ENCODE measurements at places on chromosomes 1 and 21. TPM values are rescaled to one million over a fixed set of nuclear protein-coding genes. Genes with fewer than 3 reads are reported as not detected.

PIGR gene
- total RNA-seq: 14.8 TPM

CYYR1 gene
- 5.2 TPM for total RNA-seq

DVL1 gene
- 58.1 TPM for total RNA-seq

KPRP gene
- total RNA-seq: not detected

VASH2 gene
- not detected for total RNA-seq

LCE1F gene
- not detected for total RNA-seq

GRCh38 chr1:67052741-67053534, 1.0 kb downstream of the SLC35D1 start:
- peak; percentile 48 for DNase-seq
- H3K27me3 ChIP-seq: no peaks in the 10 kb centered on the region
- H3K4me3 ChIP-seq: peak overlapping the region; percentile 61
- H3K36me3 ChIP-seq: peaks cover 1% of the 10 kb centered on the region

- no peak for DNase-seq
- no peaks in the 10 kb centered on the region for H3K27me3 ChIP-seq
- no peak overlapping the region for H3K4me3 ChIP-seq
Measured at GRCh38 chr1:198199105-198199504, 42.3 kb downstream of the NEK7 start.

DNA sequence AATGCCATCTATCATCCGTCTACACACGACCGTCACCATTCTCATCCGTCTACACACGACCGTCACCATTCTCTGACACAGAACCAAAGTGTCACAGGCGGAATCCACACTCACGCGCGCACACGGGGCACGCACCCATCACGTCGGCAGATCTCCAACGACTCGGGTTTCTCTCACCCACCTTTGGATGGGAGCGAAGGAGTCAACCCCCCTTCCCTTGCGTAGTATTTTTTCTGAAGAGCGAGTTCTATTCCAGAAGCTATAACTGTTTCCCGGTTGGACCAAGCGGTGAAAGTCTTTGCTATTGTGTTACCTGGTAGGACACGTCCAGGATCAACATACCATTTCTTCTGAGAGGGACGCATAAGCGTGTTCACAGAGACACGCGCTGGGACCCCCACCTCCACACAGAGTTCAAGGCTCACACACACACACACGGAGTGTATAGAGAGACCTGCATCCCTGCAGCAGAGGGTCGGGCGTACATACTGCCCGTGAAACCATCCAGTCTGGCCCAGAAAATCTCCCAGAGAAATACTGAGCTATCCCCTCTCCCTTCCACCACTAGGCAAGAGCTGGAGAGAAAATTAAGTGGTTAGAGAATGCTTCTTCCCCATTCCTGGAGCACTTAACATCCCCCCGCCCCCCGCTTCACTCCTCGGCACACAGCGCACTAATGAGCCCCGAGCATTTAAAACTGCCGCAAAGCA, 741 bp downstream of the DUSP10 start:
- no peaks in the 10 kb centered on the region for H3K27me3 ChIP-seq
- peak overlapping the region; percentile 91 for H3K27ac ChIP-seq
- DNase-seq: peak; percentile 26
- H3K4me1 ChIP-seq: peaks cover 52% of the 10 kb centered on the region
- peak overlapping the region; percentile 30 for H3K4me3 ChIP-seq

- H3K27me3 ChIP-seq: no peaks in the 10 kb centered on the region
- H3K4me1 ChIP-seq: no peaks in the 10 kb centered on the region
- H3K27ac ChIP-seq: no peak overlapping the region
Measured at GRCh38 chr1:217568200-217568599, 62.7 kb downstream of the GPATCH2 start.

DNA sequence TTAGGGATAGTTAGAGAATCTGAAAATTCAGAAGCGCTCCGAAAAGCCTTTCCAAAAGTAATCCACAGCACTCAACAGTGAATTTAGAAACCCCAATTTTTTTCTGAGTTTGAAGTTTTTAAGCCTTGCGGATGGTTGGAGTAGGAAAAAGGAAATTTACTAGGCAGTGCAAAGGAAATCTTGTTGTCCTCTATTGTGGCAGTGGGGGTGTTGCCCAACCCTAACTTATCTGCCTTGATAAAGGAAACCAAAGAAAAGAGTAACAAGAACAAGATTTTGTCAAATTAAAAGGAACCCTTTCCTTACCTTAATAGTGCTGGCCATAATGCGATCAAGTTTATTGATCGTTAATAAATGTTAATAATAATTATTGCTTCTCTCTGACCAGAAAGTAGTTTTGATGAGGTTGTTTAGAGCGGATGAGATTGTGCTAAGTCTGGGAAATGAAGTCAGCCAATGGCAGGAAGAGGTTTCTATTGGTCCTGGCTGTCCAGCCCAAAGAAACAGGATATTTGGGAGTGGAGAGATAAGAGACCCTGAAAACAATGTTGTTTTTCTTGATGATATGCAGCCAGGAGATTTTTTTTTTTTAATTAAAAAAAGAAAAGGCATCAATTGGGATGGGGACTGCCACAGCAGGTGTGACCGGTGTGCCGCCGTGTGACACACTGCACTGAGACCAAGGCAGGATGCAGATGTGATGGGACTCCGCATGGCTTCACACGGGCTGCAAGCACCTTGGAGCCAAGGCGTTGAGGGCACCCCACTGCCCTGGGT, at the start of gene ERG:
ERG (minus strand) TSS at position 421 of the 777 bp plus-strand sequence; CDS start at position 324, 97 bp downstream.
- no peaks in the 10 kb centered on the region for H3K36me3 ChIP-seq
- no peaks in the 10 kb centered on the region for H3K4me1 ChIP-seq
- no peaks in the 10 kb centered on the region for H3K27me3 ChIP-seq
- H3K4me3 ChIP-seq: no peak within 1 kb of the TSS
- no peak within 1 kb of the TSS for H3K27ac ChIP-seq

GRCh38 chr1:23634840-23635651, 56.6 kb upstream of the RPL11 start:
- peak overlapping the region; percentile 22 for H3K27ac ChIP-seq
- H3K4me3 ChIP-seq: no peak overlapping the region
- H3K36me3 ChIP-seq: no peaks in the 10 kb centered on the region
- no peaks in the 10 kb centered on the region for H3K27me3 ChIP-seq

GRCh38 chr1:116871779-116872146, 38.0 kb upstream of the PTGFRN start:
- no peak for DNase-seq
- H3K4me3 ChIP-seq: no peak overlapping the region
- H3K27me3 ChIP-seq: no peaks in the 10 kb centered on the region
- H3K27ac ChIP-seq: peak overlapping the region; percentile 20

GRCh38 chr1:35644204-35644603, 2.9 kb upstream of the PSMB2 start:
- no peak overlapping the region for H3K27ac ChIP-seq
- no peak for DNase-seq
- H3K27me3 ChIP-seq: no peaks in the 10 kb centered on the region
- H3K4me1 ChIP-seq: peaks cover 19% of the 10 kb centered on the region
